ENCODE measurements at places on chromosomes 1 and 21.

DNA sequence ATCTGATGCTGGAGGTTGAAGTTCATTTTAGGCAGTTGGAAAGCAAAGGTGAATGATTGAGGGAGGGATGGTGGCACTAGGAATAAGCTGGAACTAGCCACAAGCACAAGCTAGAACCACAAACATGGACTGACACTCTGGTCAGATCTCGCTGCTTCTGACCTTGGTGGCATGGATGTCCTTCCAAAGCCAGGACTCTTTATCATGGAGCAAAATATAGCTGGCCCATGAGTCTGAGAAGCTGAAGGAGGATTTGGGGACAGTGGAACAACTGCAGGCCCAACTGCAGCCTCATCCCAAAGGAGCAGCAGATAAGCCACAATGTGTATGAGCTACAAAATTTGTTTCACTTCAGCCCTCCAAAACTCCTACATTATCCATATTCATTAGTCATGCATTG lies 35.5 kb downstream of the SRSF11 start:
- no peak for DNase-seq

GRCh38 chr1:164598719-164599118 lies 39.7 kb downstream of the PBX1 start:
- no peak for DNase-seq

DNA sequence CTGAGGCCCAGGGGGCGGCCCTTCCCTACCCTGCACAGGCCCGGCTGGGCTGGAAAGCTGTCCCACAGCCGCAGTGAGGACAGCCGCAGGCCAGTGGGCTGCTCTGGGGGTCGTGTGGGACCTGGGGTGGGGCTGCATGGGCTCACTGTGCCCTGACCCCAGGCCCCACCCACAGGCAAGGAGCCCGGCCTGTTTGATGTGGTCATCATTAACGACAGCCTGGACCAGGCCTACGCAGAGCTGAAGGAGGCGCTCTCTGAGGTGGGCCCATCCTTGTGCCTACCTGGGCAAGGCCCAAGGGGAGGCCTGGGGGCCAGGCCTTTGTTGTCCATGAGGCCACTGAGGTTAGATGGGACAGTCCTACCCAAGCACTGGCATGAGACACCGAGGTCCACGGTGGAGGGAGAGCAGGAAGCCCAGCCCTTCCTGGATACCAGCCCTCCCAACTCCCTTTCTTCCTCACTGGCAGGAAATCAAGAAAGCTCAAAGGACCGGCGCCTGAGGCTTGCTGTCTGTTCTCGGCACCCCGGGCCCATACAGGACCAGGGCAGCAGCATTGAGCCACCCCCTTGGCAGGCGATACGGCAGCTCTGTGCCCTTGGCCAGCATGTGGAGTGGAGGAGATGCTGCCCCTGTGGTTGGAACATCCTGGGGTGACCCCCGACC lies 1.4 kb upstream of the GJC2 start:
- DNase-seq = no peak

- DNase-seq = no peak
These were observed 20.7 kb downstream of the IGSF21 start for GRCh38 chr1:18128298-18128697.

GRCh38 chr1:154557939-154558719 lies at the start of gene UBE2Q1:
TSS of gene UBE2Q1 (minus strand) at chr1:154558662. CDS start at chr1:154558553, 109 bp downstream.
- peak; percentile 7 for DNase-seq

GRCh38 chr1:182035097-182035770 lies 26.3 kb downstream of the ZNF648 start:
- DNase-seq = no peak

- DNase-seq = no peak
These were observed 311 bp downstream of the IRF2BP2 start for GRCh38 chr1:234609691-234610042.

- DNase-seq = no peak
These were observed 132.0 kb downstream of the LMX1A start for GRCh38 chr1:165224504-165224903.
